Stimulated activated CD8-positive, alpha-beta memory T cell treated with anti-CD3 and anti-CD28 coated beads, Interleukin-2, amount 100 ng/mL, for 1 hour (primary cell): ENCODE measurements at places on chromosomes 1 and 21.

- DNase-seq: peak; percentile 56
Measured at GRCh38 chr1:248862998-248863881, 4.4 kb upstream of the ZNF692 start.

DNA sequence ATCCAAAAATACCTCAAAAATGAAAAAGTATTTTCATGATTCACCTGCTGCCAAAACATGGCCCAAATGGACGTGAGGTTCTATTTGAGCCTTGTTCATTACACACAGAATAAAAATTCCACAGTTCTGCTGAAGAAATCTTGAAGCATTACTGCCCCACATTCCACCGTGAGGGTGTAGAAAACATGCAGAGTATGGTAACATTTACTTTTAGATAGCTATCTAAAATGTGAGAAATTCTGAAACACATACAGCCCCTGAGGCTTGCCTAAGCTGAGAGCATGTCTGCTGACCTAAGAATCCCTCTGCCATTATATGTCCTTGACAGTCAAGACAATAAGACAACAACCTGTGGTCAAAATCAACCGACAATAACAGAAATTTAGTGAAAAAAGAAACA lies 186.5 kb downstream of the DSCAM start:
- no peak for DNase-seq

DNA sequence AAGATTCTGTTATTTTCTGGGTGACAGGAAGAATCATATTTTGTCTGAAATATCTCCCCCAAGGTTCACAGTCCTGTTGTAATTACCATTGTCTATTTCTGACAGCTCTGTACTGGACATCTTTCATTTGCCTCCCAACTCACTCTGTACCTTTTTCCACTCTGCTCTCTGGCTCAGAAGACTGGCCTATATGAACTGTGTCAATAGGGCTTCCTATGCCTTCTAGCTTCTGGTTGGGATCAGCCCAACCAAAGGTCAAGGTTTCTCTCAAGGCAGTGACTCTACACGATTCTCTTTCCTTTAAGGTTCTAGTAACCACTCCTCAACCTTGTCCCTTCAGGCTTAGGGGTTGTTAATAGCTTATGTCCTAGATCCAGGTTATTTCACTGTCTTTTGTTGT lies 17.5 kb downstream of the KLHL12 start:
- no peak for DNase-seq

DNA sequence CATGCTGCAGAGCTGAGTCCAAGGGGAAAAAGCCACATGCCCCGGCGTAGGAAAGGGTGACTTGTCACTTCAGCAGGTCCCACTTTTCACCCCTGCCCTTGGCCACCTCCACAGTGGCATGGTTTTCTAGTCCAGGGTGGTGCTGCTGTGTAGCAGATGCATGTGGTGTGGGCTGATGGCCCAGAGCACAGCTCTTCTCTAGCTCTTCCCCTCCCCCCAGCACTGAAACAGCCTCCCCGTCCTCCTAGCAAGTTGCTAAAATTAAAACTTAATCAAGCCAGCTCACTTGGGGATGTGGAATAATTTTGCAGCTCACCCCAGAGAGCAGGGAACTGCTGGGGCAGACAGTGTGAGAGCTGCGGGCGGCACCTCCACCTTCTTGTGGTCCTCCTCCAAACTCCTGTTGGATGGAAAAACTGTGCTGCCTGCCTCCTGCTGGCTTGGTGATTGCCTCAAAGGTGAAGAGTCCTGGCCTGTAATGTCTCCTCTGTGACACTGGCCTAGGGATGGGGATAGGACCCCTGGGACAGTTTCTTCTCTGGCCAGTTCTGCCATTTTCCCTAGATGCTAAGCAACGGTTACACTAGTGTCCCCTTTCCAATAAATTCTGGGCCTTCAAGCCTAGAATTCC lies 91.6 kb downstream of the RNF220 start:
- no peak for DNase-seq

DNA sequence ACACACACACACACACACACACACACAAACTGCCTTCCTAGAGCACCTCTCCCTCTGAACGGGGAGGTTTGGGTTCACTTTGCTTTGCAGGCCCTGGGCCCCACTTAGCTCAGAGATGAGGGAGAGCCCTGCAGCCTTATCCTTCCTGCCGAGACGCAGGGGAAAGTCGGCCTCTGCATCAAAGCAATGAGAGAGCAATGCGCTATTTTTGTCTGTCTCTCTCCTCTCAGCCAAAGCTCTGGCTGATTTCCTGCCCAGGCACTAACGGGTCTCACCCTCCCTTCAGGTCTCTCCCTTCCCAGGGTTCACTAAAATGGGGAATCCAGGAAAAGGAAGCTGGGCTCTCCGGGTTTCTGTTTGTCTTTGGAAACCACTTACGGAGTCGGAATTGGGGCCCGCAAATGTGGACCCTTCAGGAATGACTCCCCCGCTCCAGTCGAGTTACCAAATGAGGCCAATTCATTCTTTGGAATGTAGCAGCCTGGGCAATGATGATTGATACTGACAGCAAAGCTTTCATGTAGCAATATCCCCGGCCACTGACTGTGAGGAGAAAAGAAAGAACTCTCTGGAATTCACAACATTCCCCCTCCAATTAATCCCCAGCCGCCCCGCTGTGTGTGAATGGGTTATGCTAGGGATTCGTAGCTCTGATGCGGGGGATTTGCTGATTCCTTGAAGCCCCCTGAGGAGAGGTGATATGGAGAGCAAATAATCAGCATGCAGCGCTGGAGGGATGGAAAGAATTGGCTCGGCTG lies 61.5 kb upstream of the WLS start:
- no peak for DNase-seq

DNA sequence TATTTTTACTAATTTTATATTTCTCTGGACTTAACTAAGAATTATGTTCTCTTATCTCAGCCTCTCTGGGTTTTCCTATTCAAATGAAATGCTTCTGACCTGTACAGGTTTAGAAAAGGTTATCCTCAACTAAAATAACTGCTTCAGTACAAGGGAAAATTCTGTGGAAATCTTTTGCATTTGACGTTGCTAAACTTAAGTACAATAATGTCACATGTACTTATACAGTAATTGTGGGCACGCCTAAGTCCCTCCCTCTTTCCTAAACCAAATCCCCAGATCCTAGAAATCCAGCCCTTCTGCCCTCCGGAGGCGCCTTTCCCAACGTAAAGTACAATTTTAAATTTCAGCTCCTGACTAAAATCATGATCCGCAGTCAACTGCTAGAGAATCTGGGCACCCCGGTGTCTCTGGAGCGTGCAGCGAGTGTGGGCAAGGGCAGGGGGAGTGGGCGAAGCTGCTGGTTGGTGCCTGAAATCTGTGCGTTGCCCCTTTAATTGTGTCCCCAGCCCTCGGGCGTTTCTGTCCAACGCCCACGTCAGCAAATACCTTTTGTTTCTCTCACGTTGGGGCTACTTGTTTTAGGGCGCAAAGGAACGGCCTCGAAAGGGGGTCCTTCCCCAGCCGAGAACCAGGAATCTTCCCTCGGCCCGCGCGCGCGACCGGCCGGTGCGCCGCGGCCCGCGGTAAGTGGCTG lies at the start of gene ZBTB8A:
Gene ZBTB8A (plus strand): TSS at position 541 of the 697 bp plus-strand sequence. CDS start 53,505 bp downstream, outside the sequence.
- DNase-seq: no peak

GRCh38 chr1:88075813-88076212 lies 608.3 kb upstream of the PKN2 start:
- no peak for DNase-seq

GRCh38 chr1:153495536-153495935 lies 35.1 kb upstream of the S100A7 start:
- no peak for DNase-seq

- no peak for DNase-seq
Measured at GRCh38 chr1:9465640-9466039, 73.6 kb upstream of the SLC25A33 start.

DNA sequence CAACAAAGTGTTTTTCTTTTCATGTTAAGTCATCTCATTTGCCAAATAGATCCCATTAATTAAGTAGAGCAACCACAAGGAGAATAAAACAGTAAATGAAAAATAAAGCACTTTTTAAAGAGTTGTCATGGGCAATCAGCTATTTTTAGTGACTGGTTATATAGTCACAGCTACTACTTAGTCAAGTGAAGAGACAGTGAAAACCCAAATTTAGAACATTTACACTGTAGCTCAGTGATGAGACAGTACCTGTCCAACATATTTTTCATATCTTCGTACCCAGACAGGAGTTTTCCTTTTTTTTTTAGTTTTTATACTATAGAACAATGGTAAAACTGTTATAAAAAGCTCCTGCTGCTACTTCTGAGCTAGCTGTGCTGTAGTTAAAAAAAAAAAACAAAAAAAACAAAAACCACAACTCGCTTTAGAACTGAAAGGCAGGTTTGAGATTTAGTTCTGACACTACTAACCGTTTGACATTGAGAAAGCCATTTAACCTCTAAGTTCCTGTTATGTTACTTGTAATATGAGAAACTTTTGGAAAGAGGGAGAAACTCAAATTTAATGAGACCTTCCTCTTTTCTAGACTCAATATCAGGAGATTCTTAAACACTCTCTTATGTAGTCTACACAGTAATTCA lies 777.5 kb downstream of the ADGRL2 start:
- no peak for DNase-seq

- DNase-seq: no peak
Measured at GRCh38 chr1:95116580-95117206, 462 bp upstream of the TLCD4 start.

DNA sequence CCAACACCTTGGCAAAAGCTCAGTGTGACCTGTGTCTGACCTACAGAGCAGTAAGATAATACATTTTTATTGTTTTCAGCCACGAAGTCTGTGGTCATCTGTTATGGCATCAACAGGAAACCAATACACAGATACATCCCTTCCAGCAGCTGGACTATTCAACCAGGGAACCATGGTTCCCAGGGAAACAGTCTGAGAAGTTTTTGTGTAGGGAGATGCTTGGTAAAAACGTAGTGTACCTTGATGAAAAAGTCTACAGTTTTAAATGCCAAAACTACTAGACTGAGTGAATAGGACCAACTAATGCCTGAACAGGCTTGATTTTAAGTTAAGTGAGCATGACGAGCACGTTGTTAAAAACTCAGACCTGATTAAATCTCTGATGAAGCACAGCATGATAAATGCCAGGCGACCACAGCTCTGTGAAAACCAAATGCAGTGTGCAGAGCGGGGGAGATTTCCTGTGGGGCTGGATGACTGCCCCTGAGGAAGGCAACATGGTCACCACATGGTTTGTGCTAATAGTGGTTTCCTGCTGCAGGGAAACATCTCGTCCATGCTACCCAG lies 228.9 kb downstream of the TNR start:
- DNase-seq: no peak

DNA sequence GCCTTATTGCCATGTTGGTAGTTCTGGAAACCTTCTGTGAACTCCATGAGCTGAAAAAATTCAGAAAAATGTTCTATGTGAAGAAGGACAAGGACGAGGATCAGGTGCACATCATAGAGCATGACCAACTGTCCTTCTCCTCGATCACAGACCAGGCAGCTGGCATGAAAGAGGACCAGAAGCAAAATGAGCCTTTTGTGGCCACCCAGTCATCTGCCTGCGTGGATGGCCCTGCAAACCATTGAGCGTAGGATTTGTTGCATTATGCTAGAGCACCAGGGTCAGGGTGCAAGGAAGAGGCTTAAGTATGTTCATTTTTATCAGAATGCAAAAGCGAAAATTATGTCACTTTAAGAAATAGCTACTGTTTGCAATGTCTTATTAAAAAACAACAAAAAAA lies 57.4 kb downstream of the KCNK1 start:
- DNase-seq: no peak

- DNase-seq: no peak
Measured at GRCh38 chr1:110676970-110677369, 2.2 kb upstream of the KCNA3 start.

GRCh38 chr21:45736690-45737484 lies 93.4 kb downstream of the PCBP3 start:
- DNase-seq: no peak

DNA sequence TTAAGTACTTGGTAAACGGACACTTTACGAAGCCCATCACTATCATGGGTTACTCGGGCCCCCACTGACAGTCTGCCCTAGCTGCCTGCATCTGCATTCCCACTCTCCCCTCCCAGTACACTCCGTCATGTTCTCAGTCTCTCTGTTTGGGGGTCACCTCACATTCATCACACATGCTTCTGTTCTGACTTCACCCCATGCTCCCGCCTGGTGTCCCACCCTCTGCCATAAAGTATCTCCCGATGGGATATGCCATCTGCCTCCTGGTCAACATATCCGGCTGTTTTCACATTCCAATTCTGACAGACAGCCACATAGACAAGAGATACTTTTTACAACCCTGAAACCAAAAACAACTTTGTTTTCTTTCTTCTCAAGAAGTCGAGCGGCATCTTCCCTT lies 1.0 kb downstream of the OLFML2B start:
- DNase-seq: no peak

GRCh38 chr1:219639876-219640577 lies 27.1 kb upstream of the ZC3H11B start:
- DNase-seq: no peak

GRCh38 chr1:184418652-184419349 lies 32.0 kb downstream of the C1orf21 start:
- no peak for DNase-seq

- no peak for DNase-seq
Measured at GRCh38 chr1:198387587-198387986, 152.9 kb downstream of the ATP6V1G3 start.

GRCh38 chr1:6489799-6490180 lies 1.7 kb downstream of the PLEKHG5 start:
- DNase-seq: peak; percentile 48

DNA sequence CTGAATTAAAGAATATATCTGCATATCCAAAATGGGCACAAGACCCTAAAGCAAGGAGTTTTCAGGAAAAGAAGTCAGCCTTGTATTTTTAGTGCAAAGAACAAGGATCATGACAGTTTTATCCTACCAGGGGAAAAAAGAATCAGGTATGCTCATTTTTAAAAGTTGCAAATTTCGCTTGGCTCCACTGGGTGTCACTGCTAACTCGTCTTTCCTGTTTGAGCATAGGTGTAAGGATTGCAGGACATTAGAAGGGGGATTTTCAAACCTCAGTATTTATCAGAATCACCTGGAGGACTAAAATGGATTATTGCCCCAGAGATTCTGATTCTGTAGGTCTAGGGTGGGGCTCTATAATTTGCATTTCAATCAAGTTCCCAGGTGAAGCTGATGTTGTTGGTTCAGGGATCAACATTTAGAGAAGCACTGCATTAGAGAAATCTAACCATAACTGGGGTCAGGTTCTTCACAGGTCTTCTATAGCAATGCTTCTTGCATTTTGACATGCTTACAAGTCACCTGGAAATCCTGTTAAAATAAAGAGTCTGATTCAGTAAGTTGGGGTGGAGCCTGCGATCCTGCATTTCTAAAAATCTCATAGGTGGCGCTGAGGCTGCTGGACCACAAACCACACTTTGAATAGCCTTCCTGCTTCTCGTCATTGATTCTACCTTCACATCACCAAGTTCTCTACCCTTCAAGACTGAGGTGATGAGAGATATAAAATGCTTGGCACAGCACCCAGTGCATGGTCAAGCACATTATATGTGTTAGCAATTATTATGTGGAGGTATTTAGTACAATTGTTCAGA lies 39.6 kb downstream of the NUF2 start:
- DNase-seq: no peak

DNA sequence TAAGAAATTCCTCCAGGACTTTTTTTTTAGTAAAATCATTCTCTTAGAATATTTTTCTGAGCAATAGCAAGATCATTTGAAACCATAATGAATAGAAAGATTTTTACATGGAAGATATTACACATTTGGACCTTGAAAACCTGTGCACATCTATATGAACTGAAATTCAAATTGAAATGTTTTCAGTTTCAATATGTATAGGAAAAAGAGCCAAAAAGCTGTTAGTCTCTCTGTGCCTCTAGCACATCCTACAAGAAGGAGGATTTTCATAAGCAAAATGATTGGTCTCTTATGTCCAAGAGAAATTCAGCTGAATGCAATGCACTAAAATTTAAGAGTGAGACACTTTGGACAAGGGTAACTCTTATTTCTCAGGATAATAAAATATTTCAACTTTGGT lies 8.2 kb downstream of the HMCN1 start:
- DNase-seq: no peak
